ENCODE measurements at places on chromosomes 1 and 21.

- no peak for DNase-seq
These were observed 6.8 kb downstream of the RGS5 start for GRCh38 chr1:163195728-163196448.

GRCh38 chr1:107935396-107936064, 29.4 kb downstream of the VAV3 start:
- DNase-seq = no peak

GRCh38 chr1:7292036-7292681, 478.9 kb upstream of the VAMP3 start:
- DNase-seq = no peak

DNA sequence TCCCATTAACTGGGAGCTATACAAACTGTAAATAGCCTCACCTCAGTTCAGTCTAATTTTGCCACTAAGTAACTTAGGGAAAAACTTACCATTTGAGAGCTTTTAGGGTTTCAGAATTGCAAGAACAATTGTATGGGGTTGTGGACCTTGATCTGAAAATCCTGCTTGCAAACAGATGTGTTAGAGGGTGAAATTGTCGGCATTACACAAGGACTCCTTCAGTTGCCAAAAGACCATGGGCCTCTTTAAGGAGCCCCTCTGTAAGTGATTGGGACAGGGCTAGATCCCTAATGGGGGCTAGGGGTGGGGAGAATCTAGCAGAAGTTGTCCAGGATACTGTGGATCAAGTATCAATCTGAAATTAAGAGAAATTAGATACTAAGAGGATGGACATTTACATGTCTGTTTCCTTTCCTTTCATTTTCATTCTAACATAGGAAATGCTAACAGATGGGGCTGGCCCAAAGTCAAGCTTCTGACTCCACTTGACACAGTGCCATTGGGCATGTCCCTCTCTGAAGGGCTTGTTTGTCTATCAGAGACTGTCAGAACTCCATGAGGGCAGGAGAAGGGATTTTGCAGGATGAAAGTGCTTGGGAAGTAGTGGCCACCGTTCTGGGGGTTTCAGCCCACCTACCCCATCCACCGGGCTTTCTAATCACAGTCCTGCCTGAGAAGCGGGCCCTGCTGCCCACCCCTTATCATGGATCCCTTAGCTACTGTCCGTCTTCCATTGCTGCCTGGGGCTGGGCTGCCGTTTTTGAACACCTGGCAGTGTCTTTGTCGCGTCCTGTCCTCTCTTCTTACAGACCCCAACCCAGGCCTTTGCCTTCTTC, 54.7 kb downstream of the STUM start:
- peak; percentile 52 for DNase-seq

GRCh38 chr1:224743608-224744164, 127.6 kb downstream of the CNIH3 start:
- DNase-seq = no peak

DNA sequence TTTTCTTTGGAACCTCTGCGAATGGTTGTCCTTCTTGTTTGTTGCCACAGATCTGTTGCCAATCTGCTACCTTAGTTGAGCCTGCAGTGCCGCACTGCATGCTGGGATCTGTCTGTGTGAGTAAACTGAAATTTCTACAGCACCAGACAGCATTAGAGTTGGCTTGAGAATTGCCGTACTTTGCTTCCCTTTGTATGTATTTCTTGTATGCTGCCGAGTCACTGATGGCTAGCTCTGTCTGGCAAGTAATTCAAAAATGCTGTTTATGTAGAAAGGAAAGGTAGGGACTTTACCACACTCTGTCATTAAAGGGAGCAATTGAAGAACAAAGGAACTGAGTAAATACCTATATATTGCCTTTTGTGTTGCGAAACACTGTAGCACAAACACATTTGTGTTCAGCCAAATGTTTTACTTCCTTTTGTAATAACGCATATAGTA, 857.4 kb downstream of the USP25 start:
- no peak for DNase-seq

All from left lung (tissue), 14 donors.